Progenitor cell of endocrine pancreas (in vitro differentiated cells): ENCODE measurements at places on chromosomes 1 and 21.

GRCh38 chr1:4621646-4622045, 32.8 kb upstream of the AJAP1 start:
- DNase-seq, result no peak

- DNase-seq, result peak; percentile 8
Measured at GRCh38 chr21:45257673-45258341, 29.9 kb downstream of the POFUT2 start.

- no peak for DNase-seq
Measured at GRCh38 chr1:8423269-8423691, 105.4 kb downstream of the SLC45A1 start.

DNA sequence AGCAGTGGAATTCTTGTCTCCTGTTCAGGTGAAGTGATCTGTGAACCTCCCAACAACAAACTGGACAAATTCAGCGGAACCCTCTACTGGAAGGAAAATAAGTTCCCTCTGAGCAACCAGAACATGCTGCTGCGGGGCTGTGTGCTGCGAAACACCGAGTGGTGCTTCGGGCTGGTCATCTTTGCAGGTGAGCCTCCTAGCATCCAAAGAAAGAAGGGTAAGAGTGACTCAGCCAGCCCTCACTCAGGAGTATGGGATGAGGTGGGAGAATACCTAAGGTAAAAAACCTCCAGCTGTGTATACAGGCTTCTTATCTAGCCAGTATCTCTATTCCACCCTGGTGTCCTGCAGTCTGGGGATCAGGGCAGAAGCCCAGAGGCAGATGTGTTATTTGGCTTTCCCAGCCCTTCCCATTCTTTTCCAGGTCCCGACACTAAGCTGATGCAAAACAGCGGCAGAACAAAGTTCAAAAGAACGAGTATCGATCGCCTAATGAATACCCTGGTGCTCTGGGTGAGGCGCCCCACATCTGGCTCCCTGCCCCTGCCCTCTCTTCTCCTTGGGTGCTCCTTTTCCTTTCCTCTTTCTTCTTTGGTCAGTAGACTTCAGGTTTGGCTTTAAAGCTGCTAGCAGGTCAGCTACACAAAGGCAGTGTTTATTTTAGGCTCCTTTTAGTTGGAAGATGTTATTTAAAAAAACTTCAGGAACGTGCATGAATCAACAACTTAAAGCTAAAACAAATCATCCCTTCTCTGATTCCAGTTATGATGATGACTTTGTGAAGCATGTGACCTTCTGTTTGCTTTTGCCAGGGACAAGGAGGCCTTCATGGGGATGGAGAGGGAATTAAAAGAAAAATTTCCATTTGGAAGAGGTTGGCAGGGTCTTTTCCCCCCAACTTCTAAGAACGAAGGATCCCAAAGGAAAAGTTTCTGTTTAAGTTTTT, 9.0 kb downstream of the ATP8B2 start:
- no peak for DNase-seq

- DNase-seq, result no peak
Measured at GRCh38 chr1:19088717-19089442, 121.2 kb downstream of the UBR4 start.

GRCh38 chr1:39926343-39926793, 24.7 kb upstream of the MYCL start:
- DNase-seq, result no peak

- no peak for DNase-seq
Measured at GRCh38 chr1:21913763-21914162, 23.3 kb downstream of the HSPG2 start.

DNA sequence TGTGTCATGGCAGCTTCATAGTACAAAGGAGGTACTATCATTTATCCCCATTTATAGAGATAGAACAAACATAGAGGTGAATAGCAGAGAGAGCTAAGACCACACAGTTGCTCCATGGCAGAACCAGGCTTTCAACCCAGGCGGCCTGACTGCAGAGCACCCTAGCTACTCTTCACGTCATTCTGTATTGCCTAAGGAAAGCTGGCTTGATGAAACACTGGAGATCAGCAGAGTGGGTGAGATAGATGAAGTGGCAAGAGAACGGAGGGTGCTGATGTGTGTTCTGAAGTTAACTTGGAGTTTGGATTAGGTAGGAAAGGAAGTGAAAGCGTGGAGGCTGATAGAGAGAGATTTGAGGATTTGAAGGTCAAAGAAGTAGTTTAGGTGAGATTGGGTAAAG, 47.9 kb upstream of the RWDD3 start:
- no peak for DNase-seq

DNA sequence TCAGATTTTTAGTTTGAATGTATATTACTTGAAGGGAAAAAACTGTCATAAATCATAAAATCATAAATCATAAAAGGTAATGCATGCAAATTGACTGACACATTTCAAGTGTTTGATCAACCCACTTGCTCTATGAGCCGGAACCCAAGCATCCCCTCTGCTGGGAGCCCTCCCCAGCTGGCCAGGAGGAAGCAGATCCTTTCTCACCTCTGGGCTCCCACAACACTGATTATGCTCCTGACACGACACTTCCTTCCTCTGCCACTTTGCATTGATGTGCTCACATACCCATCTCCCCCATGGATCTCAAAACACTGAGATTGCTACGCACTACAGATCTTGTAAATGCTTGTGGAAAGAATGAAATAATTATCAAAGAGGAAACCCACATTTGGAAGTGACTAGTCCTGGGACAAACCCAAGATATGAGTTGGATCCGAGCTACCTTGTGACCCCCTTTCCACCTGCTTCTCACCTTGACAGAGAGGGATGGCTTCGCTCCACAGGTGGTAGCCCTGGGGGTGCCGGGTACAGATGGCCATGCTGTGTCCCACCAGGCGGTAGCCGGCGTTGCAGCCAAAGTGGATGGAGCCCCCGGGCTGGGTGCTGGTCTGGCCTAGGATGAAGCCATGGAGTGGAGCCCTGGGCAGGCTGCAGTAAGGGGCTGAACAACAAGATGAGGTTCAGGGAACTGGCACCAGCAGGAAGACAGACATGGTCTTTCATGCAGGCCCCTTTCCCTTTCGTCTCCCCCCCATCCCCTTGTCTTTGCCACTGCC, 104.6 kb downstream of the ZSCAN20 start:
- no peak for DNase-seq

GRCh38 chr1:195195423-195196057, 1412.7 kb downstream of the KCNT2 start:
- no peak for DNase-seq

DNA sequence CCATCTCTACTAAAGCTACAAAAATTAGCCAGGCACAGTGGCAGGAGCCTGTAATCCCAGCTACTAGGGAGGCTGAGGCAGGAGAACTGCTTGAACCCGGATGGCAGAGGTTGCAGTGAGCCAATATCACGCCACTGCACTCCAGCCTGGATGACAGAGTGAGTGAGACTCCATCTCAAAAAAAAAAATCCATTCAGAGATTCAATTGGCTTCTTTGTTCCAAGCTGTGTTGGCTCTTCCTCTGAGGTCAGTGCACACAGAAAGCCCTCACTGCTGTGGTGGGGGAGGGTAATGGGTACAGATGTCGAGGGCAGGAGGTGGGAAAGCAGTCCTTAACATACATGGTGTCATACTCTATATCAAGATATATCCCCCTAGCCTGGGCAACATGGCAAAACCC, 14.7 kb downstream of the TIE1 start:
- DNase-seq, result no peak

GRCh38 chr1:183636783-183637182, 1.2 kb upstream of the ARPC5 start:
- no peak for DNase-seq

GRCh38 chr1:109840011-109840629, 70.5 kb upstream of the CSF1 start:
- no peak for DNase-seq

DNA sequence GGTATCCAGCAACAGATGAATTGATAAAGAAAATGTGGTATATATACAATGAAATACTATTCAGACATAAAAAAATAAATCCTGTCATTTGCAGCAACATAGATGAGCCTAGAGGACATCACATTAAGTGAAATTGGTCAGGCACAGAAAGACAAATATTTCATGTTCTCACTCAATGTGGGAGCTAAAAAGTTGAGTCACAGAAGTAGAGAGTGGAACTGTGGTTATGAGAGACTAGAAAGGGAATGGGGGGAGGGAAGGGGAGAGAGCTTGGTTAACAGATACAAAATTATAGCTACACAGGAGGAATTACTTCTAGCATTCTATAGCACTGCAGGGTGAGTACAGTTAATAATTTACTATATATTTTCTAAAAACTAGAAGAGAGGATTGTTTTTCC, 37.1 kb upstream of the SERPINC1 start:
- DNase-seq, result no peak

DNA sequence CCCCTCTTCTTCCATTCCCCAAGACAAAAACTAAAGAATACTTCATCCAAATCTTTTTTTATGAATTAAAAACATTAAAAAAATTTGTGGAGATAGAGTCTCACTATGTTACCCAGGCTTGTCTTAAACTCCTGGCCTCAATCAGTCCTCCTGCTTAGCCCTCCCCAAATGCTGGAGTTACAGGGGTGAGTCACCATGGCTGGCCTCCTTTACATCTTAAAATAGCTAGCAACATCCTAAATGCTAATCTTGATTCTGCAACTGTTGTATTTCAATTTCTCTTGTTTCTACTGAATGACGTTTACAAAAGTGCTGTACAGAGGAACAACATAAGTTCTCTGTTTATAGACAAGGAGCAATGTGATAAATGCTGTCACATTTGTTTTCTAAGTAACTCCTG, 483.5 kb downstream of the ADGRL2 start:
- DNase-seq, result no peak
